GM12865 (cell line): ENCODE measurements at places on chromosomes 5 and 9.
A peak's percentile ranks its signal among the peaks of the same experiment; 100 is the strongest.

GRCh38 chr9:72998363-72998762 lies 45.5 kb upstream of the ALDH1A1 start:
- no peak for DNase-seq

GRCh38 chr9:121738968-121739367 lies 87.5 kb downstream of the DAB2IP start:
- no peak for DNase-seq

DNA sequence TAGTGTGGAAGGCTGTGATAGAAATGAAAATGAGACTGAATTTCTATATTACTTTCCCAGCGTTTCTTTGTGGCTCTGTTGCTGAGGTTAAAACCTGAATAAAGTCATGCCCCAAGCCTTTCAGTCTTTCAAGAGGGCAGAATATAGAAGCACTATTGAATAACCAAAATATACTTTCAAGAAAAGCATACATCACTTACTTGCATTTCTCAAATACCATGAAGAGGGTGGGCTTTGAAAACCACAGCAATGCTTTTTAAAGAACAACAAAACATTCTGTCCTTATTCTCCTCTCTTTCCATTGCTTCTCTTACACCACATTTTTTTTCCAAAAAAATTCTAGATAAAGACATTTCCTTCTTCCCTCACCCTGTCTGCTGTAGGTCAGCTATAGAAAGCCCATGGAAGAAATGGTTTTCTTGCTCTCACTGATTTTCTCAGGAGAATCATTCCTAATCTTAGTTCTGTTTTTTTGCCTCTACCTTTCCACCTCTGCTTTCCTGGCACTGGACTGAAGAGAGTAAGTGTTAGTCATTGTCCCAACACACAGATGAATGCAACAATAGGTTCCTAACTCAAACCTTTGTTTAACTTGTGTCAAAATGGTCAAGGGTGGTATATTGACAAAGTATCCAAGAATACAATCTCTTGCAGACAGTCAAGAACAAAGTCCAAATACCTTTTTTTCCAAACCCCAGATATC lies 51.6 kb downstream of the NUDT12 start:
- DNase-seq: no peak

GRCh38 chr9:92671323-92671722 lies 1.4 kb upstream of the IPPK start:
- no peak for DNase-seq

DNA sequence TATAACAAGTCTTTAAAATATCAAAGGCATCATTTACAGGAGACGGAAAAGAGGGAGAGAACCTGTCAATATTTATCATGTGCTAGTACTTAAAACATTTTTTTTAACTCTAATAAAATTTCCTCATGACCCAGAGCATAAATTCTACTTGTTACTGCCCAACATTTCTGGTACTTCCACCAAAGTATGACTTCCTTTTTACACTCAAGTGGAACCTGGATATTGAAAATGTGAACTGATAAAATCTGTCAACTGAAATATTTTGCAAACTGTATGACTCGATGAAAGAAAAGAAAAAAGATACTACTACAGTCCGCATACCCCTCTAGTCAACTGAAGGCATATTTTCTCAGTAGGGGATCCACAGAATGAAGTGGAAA lies 37.1 kb downstream of the FAM13B start:
- no peak for DNase-seq

DNA sequence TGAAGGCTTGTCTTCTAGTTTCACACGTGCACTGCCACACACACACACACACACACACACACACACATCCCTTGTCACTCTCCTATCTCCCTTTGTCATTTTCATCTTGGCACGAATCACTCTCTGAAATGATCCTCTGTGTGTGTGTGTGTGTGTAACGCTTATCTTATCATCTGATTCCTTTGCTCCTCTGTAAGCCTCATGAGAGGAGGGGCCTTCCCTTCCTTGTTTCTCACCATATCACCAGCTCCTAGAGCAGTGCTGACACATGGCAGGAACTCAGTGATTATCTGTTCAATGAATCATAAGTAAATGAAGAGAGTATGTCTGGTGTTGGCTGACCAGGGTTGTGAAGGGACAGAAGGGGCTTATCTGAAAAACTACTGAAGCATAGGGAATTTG lies 53.3 kb downstream of the PDE4D start:
- no peak for DNase-seq

DNA sequence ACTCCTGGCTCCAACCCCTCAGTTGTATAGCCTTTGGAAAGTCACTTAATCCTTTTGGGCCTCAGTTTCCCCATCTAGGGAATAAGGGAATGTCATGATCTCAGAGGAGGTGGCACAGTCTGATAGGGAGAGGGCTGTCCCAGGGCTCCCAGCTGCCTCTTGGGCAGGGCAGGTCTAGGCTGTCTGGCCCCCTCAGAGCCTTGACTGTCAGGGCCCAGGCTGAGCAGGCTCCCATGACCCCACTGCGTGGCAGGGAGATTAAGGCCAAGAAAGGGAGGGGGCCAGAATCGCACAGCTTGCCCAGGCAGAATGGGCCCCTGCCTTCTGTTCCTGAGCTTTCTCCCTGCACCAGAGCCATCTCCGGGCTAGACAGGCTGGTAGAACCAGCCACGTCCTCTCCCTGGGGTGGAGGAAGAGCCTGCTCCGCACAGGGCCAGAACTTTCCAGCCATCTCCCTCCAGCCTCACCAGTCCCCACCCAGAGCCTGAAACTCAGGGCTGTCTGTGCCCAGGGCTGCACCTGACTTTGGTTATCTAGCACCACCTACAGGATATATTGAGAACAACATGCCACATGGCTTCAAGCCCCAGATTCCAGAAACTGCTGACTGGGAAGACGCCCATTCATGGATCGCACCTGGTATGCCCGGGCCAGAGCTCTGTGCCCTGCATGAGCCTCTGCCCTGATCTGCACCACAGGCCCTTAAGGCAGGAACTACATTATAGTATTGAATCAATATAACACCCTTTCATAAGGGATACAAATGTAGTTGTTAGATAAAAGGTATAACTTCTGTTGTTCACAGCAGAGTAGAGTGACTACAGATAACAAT lies 32.1 kb downstream of the NAIF1 start:
- peak; percentile 89 for DNase-seq

GRCh38 chr9:124852121-124852828 lies 985 bp upstream of the WDR38 start:
- no peak for DNase-seq

- DNase-seq: no peak
Measured at GRCh38 chr9:125418404-125418803, 156.8 kb downstream of the GAPVD1 start.

- DNase-seq: peak; percentile 74
Measured at GRCh38 chr5:42889311-42889933, 77.7 kb upstream of the SELENOP start.

DNA sequence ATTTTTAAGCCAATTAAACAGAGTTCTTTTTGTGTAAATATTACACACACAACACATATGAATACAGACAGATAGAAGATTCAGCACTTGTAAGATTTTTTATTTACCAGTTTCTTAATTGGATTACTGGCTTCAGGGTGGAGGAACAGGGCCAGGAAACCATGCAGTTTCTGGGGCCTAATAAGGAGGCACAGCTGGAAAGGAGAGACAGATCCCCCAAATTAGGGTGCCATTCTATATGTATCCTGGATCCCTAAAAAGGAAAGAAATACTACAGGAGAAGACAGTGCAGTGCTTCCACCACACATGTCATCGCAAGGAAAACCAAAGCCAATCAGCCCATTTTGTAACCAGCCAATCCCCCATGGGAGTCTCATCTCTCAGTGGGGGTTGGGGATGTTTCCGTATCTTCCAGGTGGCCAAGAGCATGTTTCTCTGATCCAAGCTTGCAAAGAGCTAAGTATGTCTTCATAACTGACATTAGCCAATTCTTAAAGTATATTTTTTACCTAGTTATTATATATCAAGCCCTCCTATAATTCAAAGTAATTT lies 15.8 kb upstream of the ABO start:
- DNase-seq: no peak

GRCh38 chr9:93252116-93252780 lies 68.3 kb downstream of the WNK2 start:
- DNase-seq: no peak

- DNase-seq: no peak
Measured at GRCh38 chr9:98191181-98191608, 1.2 kb downstream of the CORO2A start.

DNA sequence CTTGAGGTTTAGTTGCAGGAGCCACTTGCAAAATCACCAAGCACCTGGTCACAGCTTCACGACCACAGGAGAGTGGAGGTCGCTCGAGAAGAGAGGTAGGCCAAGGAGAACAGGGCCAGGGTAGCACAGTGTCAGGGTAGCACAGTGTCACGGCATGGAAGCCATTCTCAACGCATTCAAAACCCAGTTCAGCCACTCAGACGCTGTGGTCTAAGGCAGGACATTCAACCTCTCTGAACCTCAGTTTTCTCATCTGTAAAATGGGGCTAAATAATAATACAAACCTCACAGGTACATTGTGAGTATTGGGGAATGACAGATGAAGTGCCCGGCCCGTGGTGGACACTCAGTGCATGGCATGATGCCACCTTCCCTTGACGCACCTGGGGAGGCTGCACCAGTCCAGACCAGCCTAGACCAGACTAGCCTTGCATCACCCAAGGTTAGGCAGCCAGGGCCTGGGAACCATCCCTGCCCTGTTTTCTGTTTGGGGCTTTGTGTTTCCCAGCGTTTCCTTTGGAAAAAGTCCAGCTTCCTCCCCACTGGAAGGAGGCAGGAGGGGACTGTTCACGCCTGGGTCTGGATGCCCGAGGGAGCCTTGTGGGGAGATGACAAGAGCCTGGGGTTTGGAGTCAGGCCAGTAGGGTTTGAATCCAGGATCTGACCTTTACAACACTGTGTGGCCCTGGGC lies 7.8 kb upstream of the LMX1B start:
- DNase-seq: no peak

DNA sequence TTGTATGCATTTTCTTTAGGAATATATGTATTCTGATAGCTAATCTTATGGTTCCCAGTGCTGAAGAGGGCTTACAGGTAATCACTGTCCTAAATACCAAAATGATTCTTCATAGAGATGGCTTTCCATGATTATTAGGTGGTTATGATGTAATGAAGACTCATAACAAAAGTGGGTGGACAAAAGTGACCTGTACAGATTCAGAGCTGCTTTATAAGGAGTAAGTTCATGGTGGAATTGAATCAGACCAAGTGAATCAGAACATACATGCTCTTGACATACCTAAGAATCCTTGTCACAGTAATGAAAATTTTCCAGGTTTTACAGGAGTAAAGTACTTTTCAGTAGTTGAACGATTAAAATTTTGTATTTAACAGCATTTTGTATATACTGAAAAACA lies 105.6 kb downstream of the NIPBL start:
- DNase-seq: no peak

GRCh38 chr5:65434122-65434521 lies 47.6 kb downstream of the ADAMTS6 start:
- no peak for DNase-seq

DNA sequence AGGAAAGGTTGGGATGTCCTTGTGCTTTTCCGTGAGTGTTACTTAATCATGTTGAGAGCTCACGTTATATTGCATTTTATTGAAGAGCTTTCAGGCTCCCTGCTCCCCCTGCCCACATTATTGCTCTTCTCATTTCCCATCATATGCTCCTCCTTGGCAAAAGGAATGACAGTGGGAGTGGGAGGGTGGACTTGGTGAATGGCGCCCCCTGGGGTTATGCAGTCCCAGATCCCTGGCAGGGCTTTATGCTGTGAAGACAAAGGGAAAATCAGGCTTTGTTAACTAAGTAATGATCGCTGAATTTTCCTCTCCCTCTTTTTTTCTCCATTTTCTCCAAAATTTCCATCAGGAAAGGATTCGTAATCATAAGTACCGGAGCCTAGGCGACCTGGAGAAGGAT lies 166.6 kb downstream of the SMARCA2 start:
- DNase-seq: no peak

- no peak for DNase-seq
Measured at GRCh38 chr5:19865336-19866089, 122.5 kb downstream of the CDH18 start.

DNA sequence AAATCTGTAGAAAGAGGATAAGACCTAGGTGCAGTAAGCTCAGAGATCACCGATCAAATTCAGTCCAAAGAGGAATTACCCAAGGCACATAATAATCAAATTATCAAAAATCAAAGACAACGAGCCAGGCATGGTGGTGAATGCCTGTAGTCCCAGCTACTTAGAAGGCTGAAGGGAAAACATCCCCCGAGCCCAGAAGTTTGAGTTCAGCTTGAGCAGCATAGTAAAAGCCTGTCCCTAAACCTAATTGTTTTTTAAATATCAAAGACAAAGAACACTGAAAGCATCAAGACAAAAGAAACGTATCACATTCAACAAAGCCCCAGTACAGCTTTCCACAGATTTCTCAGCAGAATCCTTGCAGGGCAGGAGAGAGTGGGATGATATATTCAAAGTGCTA lies 122.9 kb downstream of the CEP120 start:
- DNase-seq: no peak

DNA sequence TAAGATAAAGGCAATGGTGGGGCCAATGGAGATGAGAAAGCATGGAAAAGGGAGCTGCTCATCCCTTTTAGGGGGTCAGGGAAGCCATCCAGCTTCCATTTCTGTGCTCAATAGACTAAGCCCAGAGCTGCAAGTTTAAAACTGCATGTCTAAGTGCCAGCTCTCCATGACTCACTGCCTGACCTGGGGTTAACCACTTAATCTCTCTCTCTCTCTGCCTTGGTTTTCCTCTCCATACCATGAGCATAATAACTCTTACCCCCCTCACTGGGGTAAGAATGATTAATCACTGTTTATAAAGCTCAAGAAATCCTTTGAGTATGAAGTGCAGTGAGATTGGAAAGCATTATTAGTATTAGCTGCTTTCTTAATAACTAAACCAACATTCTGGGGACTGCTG lies 1382.4 kb upstream of the WWC1 start:
- no peak for DNase-seq

DNA sequence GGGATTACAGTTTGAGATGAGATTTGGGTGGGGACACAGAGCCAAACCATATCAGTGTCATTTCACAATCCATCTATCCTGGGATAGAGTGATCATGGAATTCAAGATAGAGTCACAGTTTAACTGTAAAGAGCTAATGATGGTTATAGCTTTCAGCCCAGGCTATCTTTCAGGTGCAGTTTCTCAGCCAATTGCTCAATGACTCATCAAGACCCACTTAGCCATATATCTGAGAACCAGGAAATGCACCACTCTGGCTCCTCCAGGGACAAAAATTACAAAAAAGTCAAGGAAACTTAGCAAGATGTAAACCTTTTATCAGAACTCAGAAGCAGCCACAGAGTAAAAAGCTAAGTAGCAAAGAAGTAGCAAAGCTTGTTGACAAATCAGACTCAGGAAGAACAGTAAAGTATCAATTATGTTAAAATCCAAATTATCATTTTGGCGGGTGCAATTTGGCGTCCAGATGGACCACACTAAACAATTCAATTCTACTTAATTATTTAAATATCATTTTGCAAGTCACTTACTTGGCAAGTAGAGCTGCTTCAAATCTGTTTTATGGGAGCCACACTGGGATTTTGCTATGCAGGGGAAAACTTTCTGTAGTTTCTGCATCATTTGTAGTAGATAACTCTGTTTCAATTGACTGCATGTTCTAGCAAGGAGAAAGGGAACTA lies 169.4 kb downstream of the TLE1 start:
- DNase-seq: no peak

- DNase-seq: no peak
Measured at GRCh38 chr5:101904736-101905135, 391.3 kb downstream of the SLCO4C1 start.
